Astrocyte (in vitro differentiated cells and primary cell): ENCODE measurements at places on chromosomes 4 and X. TPM values are rescaled to one million over a fixed set of nuclear protein-coding genes. Genes with fewer than 3 reads are reported as not detected.

- H3K27me3 ChIP-seq: no peaks in the 10 kb centered on the region
- H3K4me1 ChIP-seq: no peaks in the 10 kb centered on the region
- H3K27ac ChIP-seq: no peak overlapping the region
- no peaks in the 10 kb centered on the region for H3K36me3 ChIP-seq
Measured at GRCh38 chr4:178599521-178599920, 1157.3 kb upstream of the AGA start.

DNA sequence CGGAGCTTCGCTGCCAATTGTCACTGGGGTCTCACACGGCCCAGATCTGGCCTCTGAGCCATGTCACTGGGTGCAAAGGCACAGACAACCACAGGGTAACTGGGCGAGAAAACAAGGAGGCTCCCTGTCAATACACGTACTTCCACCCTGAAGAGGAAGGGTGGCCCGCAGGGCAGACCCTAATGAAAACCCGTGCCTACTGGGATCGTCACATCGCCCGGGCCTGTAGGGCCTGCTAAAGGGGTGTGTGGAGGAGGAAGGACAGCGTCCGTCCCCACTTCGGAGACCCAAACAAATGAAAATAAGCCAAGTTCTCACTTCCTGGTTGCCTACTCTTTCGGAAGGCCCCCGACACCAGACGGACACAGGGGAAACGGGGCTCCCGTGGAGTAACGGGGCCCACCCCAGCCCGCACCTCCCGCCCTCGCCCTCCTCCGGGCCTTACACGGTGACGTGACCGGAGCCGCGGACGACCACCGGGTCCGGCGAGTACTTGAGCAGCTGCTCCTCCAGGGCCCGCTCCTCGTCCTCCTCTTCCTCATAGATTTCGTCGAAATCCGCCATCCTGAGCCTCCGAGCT is 578 bp downstream of the CHIC2 start:
- no peaks in the 10 kb centered on the region for H3K27me3 ChIP-seq
- no peaks in the 10 kb centered on the region for H3K36me3 ChIP-seq
- H3K4me3 ChIP-seq: peak overlapping the region; percentile 90
- peak overlapping the region; percentile 93 for H3K27ac ChIP-seq
- H3K4me1 ChIP-seq: peaks cover 51% of the 10 kb centered on the region

GRCh38 chrX:97820170-97820569 is 936.5 kb downstream of the RPA4 start:
- H3K36me3 ChIP-seq: no peaks in the 10 kb centered on the region
- H3K4me1 ChIP-seq: no peaks in the 10 kb centered on the region
- DNase-seq: no peak

- no peak overlapping the region for H3K4me3 ChIP-seq
- H3K36me3 ChIP-seq: no peaks in the 10 kb centered on the region
- no peaks in the 10 kb centered on the region for H3K27me3 ChIP-seq
- DNase-seq: no peak
Measured at GRCh38 chrX:130594453-130594916, 192.7 kb downstream of the RBMX2 start.

GRCh38 chr4:93532234-93532633 is 296.3 kb upstream of the ATOH1 start:
- H3K27ac ChIP-seq: no peak overlapping the region
- no peak for DNase-seq
- no peak overlapping the region for H3K4me3 ChIP-seq

DNA sequence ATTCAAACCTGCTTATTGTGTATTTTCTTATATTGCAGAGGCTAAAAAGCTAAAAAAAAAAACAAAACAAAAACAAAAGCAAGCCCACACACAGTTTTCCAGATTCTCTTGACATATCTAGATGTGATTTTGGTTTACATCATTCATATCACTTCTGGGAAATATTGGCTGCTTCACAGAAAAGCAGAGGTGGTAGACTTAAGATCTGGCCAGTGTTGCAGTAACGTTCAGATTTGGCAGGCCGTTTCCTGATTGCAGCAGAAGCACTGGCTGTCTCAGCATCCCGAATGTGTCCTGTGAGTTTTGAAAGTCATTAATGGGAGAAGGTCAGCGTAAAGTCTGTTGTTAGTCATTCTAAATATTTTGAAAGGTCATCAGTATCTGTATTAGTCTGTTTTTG is 2062.0 kb downstream of the ARAP2 start:
- H3K4me3 ChIP-seq: no peak overlapping the region
- peaks cover 12% of the 10 kb centered on the region for H3K4me1 ChIP-seq
- DNase-seq: peak; percentile 39
- H3K27me3 ChIP-seq: no peaks in the 10 kb centered on the region
- H3K36me3 ChIP-seq: no peaks in the 10 kb centered on the region
- peak overlapping the region; percentile 83 for H3K27ac ChIP-seq

DNA sequence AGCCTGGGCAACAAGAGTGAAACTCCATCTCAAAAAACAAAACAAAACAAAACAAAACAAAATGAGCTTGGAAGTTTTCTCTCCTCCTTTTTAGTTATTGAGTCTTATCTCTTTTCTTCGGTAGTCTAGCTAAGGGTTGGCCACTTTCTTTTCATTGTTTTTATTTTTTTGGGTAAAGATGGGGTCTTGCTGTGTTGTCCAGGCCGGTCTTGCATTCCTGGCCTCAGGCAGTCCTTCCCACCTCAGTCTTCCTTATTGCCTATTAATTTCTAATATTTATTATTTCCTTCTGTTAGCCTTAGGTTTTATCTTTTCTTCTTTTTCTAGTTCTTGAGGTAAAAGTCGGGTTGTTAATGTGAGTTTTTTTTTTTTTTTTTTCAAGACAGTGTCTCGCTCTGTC is 16.4 kb downstream of the METAP1 start:
- no peaks in the 10 kb centered on the region for H3K27me3 ChIP-seq
- no peaks in the 10 kb centered on the region for H3K4me1 ChIP-seq
- no peak overlapping the region for H3K4me3 ChIP-seq

DNA sequence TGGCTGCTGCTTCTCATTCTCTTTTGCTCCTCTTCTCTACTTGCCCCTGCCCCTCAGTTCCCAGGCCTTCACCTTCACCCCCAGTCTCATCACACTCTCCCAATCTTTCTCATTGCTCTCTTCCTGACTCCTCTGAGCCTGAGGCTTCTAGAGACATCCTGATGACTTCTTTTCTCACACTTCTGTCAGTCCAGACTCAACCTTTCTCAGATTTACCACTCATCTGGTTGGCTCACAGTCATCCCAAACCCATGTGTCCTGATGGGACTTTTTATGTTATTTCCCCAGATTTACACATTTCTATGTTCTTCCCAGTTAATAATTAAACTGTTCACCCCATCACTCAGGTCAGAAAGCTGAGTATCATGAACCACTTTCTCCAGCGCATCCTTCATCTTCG is 68.0 kb downstream of the TMA16 start:
- no peak for DNase-seq
- no peaks in the 10 kb centered on the region for H3K4me1 ChIP-seq
- H3K36me3 ChIP-seq: no peaks in the 10 kb centered on the region
- H3K4me3 ChIP-seq: no peak overlapping the region

- peaks cover 39% of the 10 kb centered on the region for H3K4me1 ChIP-seq
- H3K27ac ChIP-seq: no peak overlapping the region
- no peak overlapping the region for H3K4me3 ChIP-seq
- no peaks in the 10 kb centered on the region for H3K27me3 ChIP-seq
Measured at GRCh38 chr4:87033902-87034301, 99.1 kb downstream of the AFF1 start.

- no peak overlapping the region for H3K27ac ChIP-seq
- no peak overlapping the region for H3K4me3 ChIP-seq
- H3K4me1 ChIP-seq: no peaks in the 10 kb centered on the region
- H3K36me3 ChIP-seq: no peaks in the 10 kb centered on the region
- H3K27me3 ChIP-seq: no peaks in the 10 kb centered on the region
- DNase-seq: peak; percentile 16
Measured at GRCh38 chr4:152206646-152207377, 329.1 kb downstream of the FBXW7 start.

GRCh38 chr4:130056286-130056685 is 960.3 kb downstream of the C4orf33 start:
- no peaks in the 10 kb centered on the region for H3K4me1 ChIP-seq
- no peak overlapping the region for H3K4me3 ChIP-seq
- no peak for DNase-seq
- no peaks in the 10 kb centered on the region for H3K36me3 ChIP-seq
- no peak overlapping the region for H3K27ac ChIP-seq

GRCh38 chrX:120228187-120228908 is 22.3 kb upstream of the ZBTB33 start:
- no peaks in the 10 kb centered on the region for H3K27me3 ChIP-seq
- no peaks in the 10 kb centered on the region for H3K36me3 ChIP-seq
- no peak for DNase-seq

DNA sequence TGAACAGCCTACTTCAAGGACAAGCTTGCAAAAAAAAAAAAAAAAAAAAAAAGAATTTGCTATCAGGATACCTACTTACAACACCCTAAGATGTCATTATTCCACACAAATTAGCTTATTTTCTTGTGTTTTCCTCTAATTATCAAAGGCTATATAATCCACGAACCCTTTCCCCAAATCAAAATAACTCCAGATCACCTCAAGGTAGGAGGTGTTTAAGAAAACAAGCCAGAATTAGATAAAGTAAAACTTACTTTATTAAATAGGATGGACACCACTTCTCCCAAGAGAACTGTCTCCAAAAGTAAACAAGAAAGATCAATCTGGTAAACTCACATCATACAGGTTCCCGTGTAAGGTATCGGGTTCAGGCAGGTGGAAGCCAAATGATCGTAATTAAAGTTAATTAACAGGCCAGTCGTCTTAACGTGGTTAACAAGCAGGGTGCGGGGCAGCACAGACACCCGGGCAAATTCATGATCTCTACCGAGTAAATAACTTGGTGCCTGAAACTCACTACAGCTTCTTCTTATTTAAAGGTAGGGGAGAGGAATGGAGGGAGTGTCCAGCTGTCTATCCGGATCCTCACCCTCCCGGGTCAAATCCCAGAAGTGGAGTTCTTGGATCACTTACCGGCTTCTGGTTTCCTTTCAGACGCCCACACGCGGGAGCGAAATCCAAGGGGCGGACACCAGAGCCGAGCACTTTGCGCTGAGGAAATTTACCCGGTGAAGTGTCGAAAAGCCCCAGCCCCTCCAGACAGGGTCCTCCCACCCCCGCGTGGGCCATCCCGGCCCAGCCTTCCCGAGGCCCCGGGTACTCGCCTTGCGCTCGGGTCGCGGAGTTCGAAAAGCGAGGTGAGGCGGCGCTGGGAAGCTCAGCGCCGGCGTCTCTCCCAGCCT is 708 bp downstream of the ARAP2 start:
- peak overlapping the region; percentile 70 for H3K4me3 ChIP-seq
- H3K36me3 ChIP-seq: no peaks in the 10 kb centered on the region
- H3K27me3 ChIP-seq: no peaks in the 10 kb centered on the region
- peak overlapping the region; percentile 27 for H3K27ac ChIP-seq
- H3K4me1 ChIP-seq: peaks cover 10% of the 10 kb centered on the region
- DNase-seq: peak; percentile 53

DNA sequence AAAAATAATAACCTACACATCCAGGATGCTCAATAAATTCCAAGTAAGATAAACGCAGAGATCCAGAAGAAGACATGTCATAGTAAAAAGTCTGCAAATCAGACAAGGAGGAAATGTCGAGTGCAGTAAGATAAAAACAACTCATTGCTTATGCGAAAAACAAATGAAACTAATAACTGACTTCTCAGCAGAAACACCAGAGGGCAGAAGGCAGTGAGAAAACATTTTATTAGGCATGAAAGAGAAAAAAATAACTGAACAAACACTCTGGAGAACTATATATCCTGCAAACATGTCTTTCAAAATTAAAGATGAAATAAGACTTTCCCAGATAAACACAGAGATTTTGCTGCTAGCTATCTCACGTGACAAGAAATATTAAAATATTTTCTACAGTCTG is 201.3 kb upstream of the CTSO start:
- H3K27ac ChIP-seq: no peak overlapping the region
- H3K4me1 ChIP-seq: no peaks in the 10 kb centered on the region
- DNase-seq: no peak

GRCh38 chr4:93334003-93334402 is 494.6 kb upstream of the ATOH1 start:
- H3K36me3 ChIP-seq: no peaks in the 10 kb centered on the region
- no peaks in the 10 kb centered on the region for H3K4me1 ChIP-seq
- DNase-seq: no peak

DNA sequence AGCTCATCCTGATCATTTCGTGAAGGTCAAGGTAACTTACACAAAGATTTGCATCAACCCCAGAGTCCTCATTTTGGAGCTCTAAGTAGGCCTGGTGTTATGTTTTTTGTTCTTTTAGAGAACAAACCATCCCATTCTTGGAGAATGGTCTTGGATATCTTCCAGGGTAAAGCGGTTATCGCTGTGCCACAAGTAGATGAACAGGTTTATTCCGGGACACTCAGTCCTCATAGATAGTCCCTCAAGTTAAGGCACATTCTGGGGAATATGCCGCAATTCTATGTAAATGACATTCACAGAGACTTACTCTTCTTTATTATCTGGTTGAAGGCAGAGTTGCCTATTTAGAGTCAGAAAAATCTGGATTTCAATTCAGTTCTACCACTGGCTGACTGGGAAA is 95.0 kb upstream of the FTHL17 start:
- no peak overlapping the region for H3K4me3 ChIP-seq
- H3K36me3 ChIP-seq: no peaks in the 10 kb centered on the region
- no peaks in the 10 kb centered on the region for H3K4me1 ChIP-seq
- no peak for DNase-seq
- no peaks in the 10 kb centered on the region for H3K27me3 ChIP-seq

- H3K27ac ChIP-seq: no peak overlapping the region
- no peaks in the 10 kb centered on the region for H3K36me3 ChIP-seq
- no peaks in the 10 kb centered on the region for H3K27me3 ChIP-seq
- no peak for DNase-seq
- no peaks in the 10 kb centered on the region for H3K4me1 ChIP-seq
- no peak overlapping the region for H3K4me3 ChIP-seq
Measured at GRCh38 chr4:3269105-3269927, 20.4 kb downstream of the MSANTD1 start.

CLGN gene
- total RNA-seq: 1.1 and 1.6 TPM in 2 replicates

EREG gene
- total RNA-seq: 0.14 and 0.30 TPM in 2 replicates

TSPAN6 gene
- 49.7 and 51.2 TPM in 2 replicates for total RNA-seq
